Bronchial smooth muscle cell (primary cell): ENCODE measurements at places on chromosomes 4 and X. TPM values are rescaled to one million over a fixed set of nuclear protein-coding genes. Genes with fewer than 3 reads are reported as not detected.

SSX4B gene
- not detected in 2 replicates for total RNA-seq

IGSF1 gene
- total RNA-seq, result not detected in 2 replicates

VCX2 gene
- not detected in 2 replicates for total RNA-seq

KIAA1210 gene
- under 0.01 TPM in 1 of 2 replicates, not detected in the other for total RNA-seq

GAGE12J gene
- total RNA-seq, result not detected in 2 replicates

MANBA gene
- total RNA-seq, result 59.7 and 83.5 TPM in 2 replicates

LUZP4 gene
- total RNA-seq, result not detected in 2 replicates

MAOB gene
- total RNA-seq, result 1.0 and 5.5 TPM in 2 replicates

MAGEC3 gene
- total RNA-seq, result not detected in 2 replicates

TLR1 gene
- total RNA-seq, result 1.6 and 1.7 TPM in 2 replicates

GAGE1 gene
- total RNA-seq, result not detected in 2 replicates

HMGN5 gene
- 0.52 and 1.1 TPM in 2 replicates for total RNA-seq

AFM gene
- not detected in 2 replicates for total RNA-seq
